RKO (cell line): ENCODE measurements at places on chromosomes 7 and 10.

- DNase-seq: no peak
Measured at GRCh38 chr10:111707076-111707475, 476.5 kb downstream of the GPAM start.

DNA sequence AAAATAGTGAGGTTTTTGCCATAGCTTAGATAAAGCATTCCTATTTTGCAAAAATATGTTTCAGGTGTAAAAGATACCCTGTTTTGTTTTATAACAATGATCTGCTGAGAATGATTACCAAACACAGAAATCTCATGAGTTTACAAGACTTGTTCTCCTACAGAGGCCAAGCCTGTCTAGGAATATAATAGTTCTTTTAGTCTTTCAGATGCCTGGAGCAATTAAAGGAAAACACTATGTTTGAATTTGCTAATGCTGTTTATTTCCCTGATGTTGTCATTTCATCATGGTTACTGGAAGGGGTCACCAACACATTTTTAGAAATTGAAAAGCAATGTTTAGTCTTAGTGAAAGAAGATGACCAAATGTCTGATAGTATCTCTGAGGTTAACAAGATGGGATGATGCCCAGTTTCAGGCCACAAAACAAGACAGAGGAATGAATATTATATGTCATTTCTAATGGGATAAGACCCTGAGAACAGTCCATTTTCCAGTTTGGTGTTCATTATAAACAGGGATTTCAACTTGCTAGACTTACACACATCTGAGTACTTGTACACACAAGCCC is 559.9 kb downstream of the INHBA start:
- DNase-seq: no peak

DNA sequence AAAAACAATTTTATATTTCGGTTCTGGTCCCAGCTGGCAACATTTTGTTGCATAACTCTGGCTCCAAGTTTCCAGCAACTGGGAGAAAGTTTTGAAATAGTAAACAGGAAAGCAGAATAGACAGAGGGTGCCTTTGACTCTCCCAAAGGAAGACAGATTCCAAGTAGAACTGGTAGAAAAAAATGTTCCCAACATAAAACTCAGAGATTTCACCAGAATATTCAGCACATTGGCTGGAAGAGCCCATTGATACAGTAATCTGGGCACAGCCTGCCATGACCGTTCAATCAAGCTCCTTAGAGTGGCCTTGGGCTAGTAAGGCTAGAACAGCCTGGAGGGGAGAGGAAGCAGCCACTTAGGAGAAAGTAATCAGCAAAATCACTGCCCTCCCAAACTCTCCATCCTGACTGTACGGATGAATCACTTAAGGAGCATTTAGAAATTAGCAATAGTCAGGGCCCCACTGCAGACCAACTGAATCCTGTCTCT is 120.4 kb downstream of the CUBN start:
- DNase-seq: peak; percentile 77

DNA sequence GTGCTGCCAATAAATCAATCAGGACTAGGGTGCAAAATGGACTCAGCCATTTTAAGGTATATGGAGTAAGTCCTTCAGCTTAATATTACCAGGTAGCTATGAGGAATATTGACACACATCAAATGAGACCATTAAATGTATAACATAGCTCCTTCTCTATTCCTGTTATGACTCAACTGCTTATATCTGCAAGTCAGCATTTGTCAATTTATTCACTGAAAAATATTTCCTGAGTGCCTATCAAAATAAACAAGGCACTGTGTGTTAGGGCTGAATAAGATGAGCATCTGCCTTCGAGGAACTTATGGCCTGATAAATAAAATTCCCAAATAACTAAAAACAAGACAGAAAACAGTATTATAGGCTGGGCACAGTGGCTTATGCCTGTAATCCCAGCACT is 113.8 kb downstream of the CDK6 start:
- DNase-seq: no peak

- DNase-seq: peak; percentile 77
Measured at GRCh38 chr7:26151953-26152781, at the start of gene NFE2L3. NFE2L3 (plus strand) TSS chr7:26152198; CDS start chr7:26152499, 301 bp downstream.

- DNase-seq: no peak
Measured at GRCh38 chr10:35208949-35209613, 82.4 kb downstream of the CREM start.

- no peak for DNase-seq
Measured at GRCh38 chr7:47967123-47967522, 12.3 kb downstream of the HUS1 start.

GRCh38 chr10:94092848-94093247 is 99.1 kb downstream of the PLCE1 start:
- no peak for DNase-seq

DNA sequence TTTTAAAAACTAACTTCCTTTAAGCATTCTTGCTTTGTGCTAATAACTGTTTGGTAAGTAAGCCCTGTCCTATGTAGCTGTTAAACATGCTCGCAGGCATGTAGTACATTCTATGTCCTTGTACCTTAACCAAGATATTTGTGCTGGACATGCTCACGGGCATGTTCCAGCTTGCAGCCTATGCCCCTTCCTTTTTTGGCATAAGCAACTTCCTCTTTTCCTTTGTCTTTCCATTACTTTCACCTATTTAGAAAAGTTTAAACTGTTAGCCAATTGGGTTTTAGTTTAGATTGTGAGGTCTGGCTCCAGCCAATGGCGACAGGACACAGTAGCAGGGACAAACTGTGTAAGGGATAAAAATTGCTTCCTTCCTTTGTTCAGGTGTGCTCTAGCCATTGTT is 14.4 kb upstream of the APBB1IP start:
- DNase-seq: no peak

- no peak for DNase-seq
Measured at GRCh38 chr7:115178835-115179234, 256.9 kb downstream of the MDFIC start.

DNA sequence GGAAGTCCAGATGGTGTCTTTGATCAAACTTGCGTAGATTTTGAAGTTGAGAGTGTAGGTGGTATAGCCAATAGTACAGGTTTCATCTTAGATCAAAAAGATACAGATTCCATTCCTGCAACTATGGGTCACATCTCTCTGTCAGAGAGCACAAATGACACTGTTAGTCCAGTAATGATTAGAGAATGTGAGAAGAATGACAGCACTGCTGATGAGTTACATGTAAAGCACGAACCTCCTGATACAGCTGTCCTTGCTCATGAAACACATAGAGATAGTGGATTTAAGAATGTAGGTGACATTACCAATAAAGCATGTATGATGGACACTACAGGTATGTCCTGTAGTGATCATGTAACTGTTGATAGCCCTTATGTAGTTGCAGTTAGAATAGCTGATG is 59.1 kb downstream of the LOXL4 start:
- peak; percentile 1 for DNase-seq

- no peak for DNase-seq
Measured at GRCh38 chr7:102216573-102217314, 69.9 kb upstream of the SH2B2 start.

DNA sequence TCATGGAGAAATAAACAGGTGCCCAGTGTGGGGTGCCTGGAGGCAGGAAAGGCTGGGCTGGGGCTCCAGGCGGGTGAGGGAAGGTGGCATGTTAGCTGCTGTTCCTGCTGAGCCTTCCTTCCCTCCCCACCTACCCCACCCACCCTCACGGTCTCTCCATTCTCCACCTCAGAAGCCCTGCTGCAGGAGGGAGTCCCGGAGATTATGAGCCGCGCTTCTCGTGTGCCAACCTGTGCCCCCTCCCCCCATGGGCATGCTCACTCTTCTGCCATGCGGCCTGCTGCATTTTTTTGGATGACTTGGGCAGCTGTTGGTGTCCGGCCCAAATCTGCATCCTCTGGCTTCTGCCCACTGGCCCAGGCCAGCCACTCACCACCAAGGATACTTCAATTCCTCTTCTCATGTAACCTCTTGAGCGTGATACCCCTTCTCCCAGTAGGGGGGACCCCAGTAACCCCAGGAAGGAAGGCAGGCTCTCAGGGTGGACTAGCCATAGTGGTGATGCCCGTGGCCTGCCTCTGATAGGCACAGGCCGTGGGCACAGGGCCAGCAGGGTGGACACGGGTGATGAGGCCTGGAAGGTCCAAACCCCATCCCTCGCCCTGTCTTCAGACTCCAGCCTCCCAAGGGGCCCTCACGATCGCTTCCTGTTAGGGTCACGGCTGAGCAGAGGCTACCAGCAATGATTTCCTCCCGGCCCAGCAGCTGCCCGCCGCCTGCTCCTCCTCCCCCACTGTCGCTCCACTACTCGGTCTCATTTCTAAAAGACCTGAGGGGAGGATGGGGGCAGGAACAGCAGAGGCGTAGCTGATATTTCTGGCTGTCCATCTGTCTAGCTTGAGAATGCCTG is 27.8 kb downstream of the UNC5B start:
- DNase-seq: no peak

DNA sequence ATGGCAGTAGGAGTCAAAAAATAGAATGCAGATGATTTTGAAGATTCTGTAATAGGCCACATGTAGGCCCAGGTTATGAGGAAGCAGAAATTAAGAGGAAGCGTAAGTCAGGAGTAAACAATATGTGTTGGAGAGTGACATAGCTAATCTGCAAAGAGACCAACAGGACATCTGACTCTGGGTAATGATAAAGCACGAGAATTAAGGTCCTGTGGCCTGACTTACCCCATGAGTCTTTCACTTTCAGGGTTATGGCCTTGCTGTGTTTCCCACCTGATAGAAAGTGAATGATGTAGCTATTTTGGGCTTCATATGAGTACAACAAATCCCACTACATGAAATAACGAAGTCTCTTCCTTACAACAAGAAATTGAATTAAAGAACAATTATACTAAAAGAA is 393.0 kb downstream of the MAGI2 start:
- no peak for DNase-seq

DNA sequence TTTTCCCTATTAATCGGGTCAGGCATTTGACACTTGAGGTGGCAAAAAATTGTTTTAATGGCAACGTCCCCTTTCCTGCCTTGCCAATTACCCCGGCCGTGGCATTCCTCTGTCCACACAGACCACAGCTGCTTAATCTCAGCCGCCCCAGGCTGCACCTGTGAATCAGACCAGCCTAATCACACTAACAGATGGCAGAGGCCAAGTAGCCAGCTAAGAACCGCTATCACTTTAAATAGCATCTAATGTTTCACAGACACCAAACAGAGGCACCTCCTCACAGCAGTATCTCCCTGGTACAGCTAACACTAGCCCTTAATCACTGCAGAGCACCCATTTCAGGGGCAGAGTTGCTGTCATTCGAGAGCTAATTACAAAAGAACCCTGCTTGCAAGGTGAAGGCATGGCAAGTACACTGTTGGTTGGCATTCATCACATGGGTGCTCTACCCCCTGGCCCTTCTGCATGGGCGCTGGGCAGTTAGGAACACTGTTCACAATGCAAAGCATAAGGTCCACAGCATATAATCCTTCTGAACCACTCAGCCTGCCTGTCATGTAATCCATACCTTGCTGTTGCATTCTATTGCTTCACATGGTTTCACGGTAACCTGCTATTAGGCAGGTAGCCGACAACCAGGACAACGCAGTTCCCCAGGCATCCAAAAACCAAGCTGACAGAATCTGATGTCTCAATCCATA is 38.8 kb downstream of the FGFR2 start:
- no peak for DNase-seq

DNA sequence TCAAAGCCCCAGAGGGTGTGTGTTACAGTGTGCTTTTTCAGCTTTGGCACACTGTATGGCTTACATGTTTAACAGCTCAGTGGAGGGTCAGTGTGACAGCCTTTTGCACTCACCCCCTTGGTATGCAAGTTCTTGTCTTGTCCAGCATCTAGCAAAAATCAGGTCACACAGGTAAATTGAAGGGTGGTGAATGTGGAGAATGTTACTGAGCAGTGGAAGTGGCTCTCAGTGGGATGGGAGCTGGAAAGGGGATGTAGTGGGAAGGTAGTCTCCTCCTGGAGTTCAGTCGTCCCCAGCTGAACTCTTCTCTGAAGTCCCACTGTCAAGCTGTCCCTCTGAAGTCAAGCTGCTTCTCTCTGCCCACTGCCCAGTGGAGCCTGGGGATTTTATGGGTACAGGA is 21.0 kb upstream of the C10orf90 start:
- no peak for DNase-seq
